ENCODE measurements at places on chromosomes 4 and X. TPM values are rescaled to one million over a fixed set of nuclear protein-coding genes. Genes with fewer than 3 reads are reported as not detected.

GRCh38 chr4:84099599-84099998, 399.5 kb downstream of the NKX6-1 start:
- DNase-seq: no peak

DNA sequence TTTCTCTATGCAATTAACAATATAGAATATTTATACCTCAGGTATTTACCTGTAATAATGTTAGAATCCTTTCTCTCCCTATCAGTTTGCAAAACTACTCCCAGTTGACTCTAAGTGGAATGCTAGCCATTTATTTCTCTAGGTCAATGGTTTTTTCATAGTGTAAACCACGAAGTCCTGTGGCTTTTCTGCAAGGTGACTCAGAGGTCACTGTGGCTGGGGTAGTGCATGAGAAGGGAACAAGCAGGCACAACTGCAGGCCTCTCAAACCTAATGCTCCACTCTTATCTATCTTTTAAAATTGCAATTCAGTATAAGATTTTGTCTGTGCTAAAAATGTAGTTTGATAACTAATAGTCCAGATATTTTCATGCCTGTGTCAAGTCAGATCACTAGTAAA, 159.4 kb downstream of the ANTXR2 start:
- no peak for DNase-seq

DNA sequence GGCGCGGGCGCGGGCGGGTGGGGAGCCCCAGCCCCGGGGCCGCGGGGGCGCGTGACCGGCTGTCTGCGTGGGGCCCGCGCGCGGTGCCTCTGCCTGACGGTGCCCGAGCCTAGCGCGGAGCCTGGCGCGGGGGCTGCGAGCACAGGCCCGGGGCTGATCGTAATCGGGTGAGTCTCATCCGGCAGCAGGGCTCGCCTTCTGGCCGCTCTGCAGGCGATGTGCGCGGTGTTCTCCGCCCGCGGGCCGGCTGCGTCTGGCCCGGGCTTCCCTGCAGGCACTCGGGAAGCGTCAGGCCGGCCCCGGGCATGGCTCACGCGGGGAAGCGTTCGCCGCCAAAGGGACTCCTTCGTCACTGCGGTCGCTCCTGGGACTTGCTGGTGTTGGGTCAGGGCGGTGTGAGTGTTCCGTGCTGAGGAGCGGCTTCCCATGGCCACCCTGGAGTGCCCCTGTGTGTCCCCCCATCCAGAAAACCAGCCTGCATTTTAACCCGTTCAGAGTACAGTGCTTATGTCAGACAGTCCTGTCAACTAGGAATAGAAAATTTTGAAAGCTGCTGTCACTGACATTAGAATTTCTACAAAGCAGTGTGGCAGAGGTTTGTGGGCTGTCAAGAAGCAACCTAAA, 40.6 kb downstream of the FAM149A start:
- peak; percentile 67 for DNase-seq

DNA sequence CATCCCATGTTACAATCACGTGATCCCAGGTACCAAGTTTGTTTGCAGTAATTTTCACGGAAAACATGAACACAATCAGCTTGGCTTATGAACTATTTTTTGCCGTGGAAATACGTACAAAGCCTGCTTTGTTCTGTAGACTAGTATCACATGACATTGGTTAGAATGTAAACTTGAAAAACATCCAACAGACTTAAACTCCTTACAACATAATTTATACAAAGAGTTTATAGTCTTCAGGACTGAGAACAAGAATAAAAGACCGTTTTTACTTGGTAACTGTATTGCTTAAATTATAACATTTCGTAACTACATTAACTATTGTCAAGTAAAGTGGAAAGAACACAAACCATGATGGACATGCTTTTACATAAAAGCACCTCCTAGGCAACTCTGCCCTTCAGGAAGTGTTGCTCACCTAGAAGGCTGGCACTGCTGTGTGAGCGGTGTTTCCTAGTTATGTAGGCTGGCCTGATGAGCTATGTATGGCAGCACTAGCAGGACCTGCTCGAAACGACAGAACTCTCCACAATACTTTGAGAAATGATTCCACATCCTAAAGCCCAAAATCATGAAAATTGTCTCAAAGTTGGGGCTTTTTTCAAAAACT, 41.8 kb upstream of the WDR1 start:
- no peak for DNase-seq

DNA sequence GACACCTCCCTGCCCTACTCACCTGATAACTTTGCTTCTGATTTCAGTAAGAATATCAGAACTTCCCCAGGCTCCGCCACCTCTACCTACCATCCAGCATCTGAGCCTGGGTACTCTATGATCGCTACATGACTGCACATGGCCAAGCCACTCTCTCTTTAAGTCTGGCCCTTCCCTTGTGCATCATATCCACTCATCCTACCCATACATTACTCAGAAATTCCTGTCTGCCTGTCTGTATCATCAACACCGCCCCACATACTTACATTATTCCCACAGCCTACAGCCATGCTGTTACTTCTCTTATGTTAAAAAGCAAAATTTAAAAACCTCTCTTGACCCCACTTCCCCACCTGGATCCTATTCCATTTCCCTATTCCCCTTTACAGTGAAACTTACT, 84.7 kb downstream of the SCD5 start:
- DNase-seq: no peak

The MAGEB6B gene
- polyA plus RNA-seq: not detected

The SULT1B1 gene
- 0.14 TPM for polyA plus RNA-seq

The SH3BGRL gene
- polyA plus RNA-seq: 11.2 TPM

The MFAP3L gene
- 4.2 TPM for polyA plus RNA-seq
